Regular cardiac myocyte (primary cell): ENCODE measurements at places on chromosomes 11 and 22. TPM values are rescaled to one million over a fixed set of nuclear protein-coding genes. Genes with fewer than 3 reads are reported as not detected.

The PTGDR2 gene
- 0.19 and 2.3 TPM in 2 replicates for total RNA-seq

The RASL10A gene
- not detected in 2 replicates for total RNA-seq

The TNNT3 gene
- 0.56 TPM in 1 of 2 replicates, not detected in the other for total RNA-seq

The DGCR6 gene
- 0.19 and 2.3 TPM in 2 replicates for total RNA-seq

The C11orf21 gene
- total RNA-seq: not detected in 2 replicates
